ENCODE measurements at places on chromosomes 5 and 9.

DNA sequence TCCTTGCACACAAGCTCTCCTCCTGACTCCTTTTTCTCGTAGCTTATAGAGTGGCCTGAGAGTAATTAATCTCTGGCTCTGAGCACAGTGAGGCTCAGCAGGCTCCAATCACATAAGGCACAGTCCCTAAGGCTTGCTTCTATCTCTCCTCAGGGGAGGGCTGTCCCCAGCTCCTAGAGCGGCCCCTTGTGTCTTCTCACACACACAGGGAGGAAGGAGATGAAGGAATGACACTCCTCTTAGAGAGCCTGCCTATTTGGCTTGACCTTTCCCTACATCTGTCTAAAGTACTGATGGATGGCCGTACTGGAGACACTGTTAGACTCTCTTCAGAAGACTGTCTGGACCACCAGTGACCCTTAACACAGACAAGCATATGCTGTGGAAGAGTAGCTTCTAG, 12.9 kb downstream of the TAS2R1 start:
- no peak for DNase-seq

DNA sequence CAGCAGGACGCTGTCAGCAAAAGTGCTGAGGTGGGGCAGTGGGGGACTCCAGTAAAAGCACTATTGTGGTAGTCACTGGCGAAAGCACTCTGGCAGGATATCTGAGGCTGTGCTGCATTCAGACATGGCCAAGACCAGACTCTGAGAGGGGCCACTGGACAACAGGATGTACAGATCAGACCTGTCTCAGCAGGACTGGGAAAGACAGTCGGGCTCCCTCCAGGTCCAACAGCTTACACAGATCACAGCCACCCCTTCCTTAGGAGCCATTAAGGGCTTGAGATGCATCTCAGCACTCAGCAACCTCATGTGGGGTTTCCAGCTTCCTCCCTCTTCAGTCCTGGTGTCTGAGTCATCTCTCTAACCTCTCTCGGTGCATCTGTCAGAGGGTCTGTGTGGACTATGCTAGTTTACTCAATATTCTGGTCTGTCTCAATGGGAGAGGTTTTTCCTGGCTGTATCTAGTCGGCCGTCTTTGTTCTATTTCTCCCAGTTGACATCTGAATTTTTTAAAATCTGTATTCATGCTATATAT, 154.5 kb downstream of the CWC27 start:
- DNase-seq, result no peak

- DNase-seq, result no peak
These were observed 8.7 kb upstream of the JAKMIP2 start for GRCh38 chr5:147791181-147791580.

DNA sequence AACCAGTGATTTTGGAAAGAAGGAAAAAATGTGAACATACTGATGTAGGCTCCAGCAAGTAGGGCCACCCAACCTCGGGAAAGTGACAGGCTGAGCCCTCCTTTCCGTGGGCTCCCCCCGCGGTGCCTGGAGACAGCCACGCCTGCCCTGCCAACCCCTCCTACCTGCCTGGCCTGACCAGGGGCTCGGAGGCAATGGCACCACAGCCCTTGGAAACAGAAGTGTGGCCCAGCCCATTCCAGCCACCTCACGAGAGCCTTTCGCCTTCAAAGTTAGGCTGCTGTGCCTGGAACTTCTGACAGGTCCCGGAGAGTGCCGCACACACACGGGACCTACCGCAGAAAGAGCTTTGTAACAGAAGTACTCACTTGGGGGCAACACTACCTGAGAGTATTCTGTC, 49.5 kb upstream of the LRRC14B start:
- DNase-seq, result no peak

- peak; percentile 8 for DNase-seq
These were observed at the start of gene SELENOP for GRCh38 chr5:42811591-42812446. Gene SELENOP, minus strand, starts transcription at chr5:42811892. Its CDS starts 3,539 bp downstream, at chr5:42808353.

DNA sequence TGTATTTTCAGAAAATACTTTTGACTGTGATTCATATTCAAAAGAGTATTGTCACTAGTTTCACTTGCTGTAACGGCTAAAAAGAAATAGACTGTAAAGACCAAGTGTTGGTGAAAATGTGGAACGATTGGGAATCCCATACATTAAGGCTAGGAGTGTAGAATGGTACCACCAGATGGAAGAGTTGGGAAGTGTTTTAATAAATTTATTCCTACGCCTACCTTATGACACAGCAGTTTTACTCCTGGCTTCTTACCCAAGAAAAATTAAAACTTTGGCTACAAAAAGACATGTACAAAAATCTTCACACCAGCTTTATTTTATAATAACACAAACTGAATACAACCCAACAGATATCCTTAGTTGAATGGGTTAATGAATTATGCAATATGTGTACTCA, 256.2 kb downstream of the TAF11L14 start:
- no peak for DNase-seq

GRCh38 chr5:135842737-135843136, 8.3 kb downstream of the SLC25A48 start:
- DNase-seq, result no peak

DNA sequence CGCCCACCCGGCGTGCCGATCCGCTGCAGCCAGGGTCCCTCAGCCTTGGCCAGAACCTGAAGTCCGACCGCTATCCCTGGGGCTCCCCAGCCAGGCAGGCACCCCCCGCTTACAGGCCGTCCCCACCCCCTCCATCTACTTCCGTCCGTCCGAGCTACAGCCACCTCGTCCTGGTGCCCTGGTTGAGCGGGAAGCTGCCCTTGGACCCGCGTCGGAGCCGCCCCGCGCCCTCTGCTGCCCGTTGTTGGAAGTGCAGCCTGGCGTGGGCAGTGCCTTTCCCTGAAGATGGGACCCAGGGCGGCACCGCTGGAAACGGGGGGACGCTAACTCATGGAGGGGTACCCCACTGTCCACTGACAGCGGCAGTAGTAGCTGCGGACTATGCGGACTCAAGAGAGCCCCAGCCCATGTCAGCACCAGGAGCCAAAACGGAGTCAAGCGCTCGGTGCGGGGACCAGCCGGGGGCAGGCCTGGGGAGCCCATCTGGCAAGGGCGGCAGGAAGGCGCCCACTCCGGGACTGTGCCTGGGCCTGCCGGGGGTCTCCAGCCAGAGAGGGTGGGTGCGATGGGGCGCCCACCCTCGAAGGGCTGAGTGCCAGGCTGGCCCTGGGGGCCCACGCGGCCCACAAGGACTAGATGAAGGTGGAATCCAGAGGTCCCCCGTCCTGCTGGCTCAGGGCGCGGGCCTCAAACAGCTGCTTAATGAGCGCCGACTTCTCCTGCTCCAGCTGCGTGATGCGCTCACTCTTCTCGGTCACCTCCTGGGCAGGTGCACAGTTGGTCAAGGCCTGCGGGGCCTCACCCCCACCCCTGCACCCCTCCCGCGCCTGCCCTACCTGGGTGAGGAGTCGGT, 6.1 kb downstream of the SAPCD2 start:
- peak; percentile 76 for DNase-seq

GRCh38 chr9:32954642-32955041, 46.8 kb downstream of the APTX start:
- DNase-seq, result no peak

DNA sequence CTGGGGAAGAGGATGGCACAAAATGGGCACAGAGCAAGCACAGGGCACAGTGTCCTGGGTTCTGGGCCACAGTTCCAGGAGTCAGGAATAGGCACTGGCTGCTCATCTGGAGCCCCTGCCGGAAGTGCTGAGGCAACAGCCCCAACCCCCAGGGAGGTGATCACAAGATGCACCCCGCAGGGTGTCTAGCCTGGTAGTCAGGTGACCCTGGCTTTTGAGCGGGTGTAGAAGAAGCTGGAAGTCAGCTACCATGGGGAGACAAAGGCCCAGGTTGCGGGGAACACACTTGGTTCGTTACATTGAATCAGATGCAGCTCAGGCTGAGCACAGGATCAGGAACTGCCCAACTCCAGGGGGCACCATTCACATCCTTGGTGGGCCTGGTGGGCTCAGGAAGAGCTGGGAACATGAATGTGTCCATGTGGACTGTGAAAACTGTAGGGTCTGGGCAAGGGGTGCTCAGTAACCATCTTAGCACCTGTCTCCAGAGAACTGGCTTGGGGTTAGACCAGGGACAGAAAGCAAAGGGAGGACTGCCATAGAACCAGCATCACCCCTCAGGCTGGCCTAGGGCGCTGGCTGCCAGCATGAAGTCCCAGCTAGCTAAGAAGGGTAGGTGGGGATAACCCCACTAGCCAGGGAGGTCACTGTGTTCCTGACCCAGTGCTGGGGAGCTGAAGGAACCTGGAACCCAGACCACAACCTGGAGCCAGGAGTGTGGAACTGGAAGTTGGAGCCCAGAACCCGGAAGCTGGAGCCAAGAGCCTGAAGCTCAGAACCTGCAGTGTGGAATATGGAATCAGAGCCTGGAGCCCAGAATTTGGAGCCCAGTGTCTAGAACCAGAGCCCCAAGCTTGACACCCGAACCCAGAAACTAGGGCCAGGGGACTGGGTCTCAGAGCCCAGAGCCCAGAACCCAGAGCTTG, 6.1 kb upstream of the SLC34A1 start:
- no peak for DNase-seq

DNA sequence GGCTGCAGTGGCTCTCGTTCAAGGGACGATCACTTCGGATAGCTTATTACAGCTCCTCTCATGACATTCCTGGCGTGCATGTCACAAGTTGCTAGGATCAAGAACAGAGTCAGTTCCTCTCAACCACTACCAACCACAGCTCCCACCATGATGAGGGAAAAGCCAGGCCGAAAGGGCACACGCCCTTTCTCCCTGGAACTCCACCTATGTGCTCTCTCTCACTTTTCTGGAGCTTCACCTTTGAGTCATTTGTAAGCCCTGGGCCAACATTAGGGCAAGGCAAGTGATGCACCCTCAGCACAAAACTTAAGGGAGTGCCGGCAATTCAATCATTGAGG, 1.6 kb downstream of the SPACA9 start:
- no peak for DNase-seq

GRCh38 chr5:172907657-172908056, 51.6 kb upstream of the RPL26L1 start:
- no peak for DNase-seq

DNA sequence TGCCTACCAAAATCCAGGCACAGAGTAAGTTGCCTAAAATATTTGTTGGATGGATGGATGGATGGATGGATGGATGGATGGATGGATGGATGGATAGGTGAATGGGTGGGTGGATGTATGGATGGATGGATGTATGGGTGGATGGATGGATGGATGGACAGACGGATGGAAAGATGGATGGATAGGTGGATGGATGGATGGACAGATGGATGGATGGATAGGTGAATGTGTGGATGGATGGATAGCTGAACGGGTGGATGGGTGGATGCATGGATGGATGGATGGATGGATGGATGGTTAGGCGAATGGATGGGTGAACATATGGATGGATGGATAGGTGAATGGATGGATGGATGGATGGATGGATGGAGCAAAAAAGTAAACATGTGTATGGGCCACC, 131.9 kb downstream of the GABBR2 start:
- DNase-seq, result no peak

GRCh38 chr5:146883511-146883910, 5.0 kb upstream of the PPP2R2B start:
- no peak for DNase-seq

- no peak for DNase-seq
These were observed 103.4 kb upstream of the RAI14 start for GRCh38 chr5:34552686-34553085.

DNA sequence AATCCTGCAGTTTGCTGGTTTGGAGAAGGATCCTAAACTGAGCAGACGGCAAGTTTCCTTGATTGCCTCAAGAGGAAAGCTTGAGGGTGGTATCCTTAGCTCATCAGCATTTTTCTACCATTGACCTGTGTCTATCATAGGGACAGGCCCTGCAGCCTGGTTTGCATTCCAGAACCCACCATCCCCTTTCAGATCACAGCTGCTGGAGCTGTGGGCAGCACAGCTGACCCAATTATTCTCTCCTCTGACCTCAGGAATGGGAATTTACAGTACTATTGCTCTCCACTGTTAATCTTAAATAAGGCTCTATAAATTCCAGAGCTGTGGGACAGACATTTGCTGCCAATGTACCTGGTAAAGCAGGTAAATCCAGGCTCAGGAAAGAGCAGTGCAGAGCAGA, 163.0 kb downstream of the SPOCK1 start:
- DNase-seq, result no peak

- no peak for DNase-seq
These were observed 99.4 kb upstream of the ADAMTS16 start for GRCh38 chr5:5040712-5041111.

- DNase-seq, result no peak
These were observed 83.2 kb upstream of the MYO10 start for GRCh38 chr5:17019324-17019723.

DNA sequence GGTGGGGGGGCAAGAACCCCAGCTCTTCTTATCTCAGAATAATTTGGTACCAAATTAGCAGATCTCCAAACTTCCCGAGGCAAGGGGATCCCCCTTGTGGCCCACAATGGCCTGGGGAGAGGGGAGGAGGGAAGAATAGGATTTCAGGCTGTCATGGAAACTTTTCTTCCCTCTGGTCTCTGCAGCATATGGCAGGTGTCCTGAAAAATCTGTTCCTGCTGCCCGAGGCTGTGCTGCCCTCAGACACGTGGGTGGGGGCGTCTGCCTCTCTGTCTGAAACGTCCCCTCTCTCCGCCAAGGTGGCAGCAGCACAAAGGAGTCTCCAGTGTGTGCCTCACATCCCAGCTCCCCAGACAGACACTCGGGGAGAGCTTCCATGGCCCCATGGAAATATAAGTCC, 34.0 kb downstream of the CCNJL start:
- peak; percentile 64 for DNase-seq

GRCh38 chr9:108845947-108846346, 9.8 kb downstream of the ACTL7B start:
- DNase-seq, result no peak

DNA sequence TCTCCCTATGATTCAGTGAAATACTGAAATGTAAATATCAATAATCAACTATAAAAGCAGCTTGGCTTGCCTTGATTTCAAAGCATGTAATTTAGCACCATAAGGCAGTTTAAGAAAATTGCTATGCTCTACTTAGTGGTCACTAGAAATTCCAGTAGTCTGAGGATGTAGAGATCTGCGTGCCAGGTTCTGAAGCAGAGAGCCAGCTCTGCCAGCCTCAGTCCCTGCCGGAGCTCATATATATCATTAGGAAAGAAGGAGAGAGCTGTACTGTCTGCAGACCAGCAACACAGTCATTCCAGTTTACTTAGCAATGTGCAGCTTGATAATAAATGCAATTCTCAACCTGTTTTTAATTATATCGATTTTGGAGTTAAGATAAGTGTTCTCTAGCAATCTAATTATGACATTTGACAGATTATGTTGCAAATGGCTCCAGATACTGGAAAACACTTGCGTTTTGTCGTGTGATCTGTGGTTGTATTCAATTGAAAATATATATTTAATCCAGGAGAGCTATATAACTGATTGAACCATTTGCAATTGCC, 540.5 kb downstream of the CTNND2 start:
- no peak for DNase-seq

DNA sequence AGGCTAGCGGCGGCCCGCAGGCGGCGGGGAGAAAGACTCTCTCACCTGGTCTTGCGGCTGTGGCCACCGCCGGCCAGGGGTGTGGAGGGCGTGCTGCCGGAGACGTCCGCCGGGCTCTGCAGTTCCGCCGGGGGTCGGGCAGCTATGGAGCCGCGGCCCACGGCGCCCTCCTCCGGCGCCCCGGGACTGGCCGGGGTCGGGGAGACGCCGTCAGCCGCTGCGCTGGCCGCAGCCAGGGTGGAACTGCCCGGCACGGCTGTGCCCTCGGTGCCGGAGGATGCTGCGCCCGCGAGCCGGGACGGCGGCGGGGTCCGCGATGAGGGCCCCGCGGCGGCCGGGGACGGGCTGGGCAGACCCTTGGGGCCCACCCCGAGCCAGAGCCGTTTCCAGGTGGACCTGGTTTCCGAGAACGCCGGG, 253 bp downstream of the SLC12A2 start:
- DNase-seq, result no peak

GRCh38 chr5:115246361-115246991, 16.2 kb downstream of the PGGT1B start:
- DNase-seq, result peak; percentile 43

- no peak for DNase-seq
These were observed 137.8 kb downstream of the CEP120 start for GRCh38 chr5:123285122-123286023.

Data from cerebellum (tissue), 4 donors.